ENCODE measurements at places on chromosomes 6 and 20. TPM values are rescaled to one million over a fixed set of nuclear protein-coding genes. Genes with fewer than 3 reads are reported as not detected.

DNA sequence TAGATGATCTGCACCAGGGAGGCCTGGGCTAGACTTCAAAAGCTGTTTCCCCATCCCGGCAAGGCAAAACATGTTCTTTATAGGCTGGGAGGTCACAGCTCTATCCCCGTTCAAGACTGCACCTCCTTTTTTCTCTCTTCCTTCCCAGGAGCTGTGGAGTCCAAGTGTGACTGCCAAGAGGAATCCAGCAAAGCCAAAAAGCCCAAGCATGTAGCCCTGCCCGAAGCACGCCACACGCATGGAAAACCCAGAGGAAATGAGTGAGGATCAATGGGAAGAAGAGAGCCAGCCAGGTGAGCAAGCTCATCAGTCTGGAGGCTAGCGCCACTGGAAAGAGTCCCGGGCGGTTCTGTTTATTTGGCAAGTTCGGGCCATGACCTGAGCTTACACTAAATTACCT, 240.4 kb downstream of the PRL start:
- no peak for DNase-seq

The FKBP5 gene
- total RNA-seq = 7.8 TPM

- DNase-seq = no peak
These were observed 93.2 kb downstream of the DLGAP4 start for GRCh38 chr20:36399147-36399968.

DNA sequence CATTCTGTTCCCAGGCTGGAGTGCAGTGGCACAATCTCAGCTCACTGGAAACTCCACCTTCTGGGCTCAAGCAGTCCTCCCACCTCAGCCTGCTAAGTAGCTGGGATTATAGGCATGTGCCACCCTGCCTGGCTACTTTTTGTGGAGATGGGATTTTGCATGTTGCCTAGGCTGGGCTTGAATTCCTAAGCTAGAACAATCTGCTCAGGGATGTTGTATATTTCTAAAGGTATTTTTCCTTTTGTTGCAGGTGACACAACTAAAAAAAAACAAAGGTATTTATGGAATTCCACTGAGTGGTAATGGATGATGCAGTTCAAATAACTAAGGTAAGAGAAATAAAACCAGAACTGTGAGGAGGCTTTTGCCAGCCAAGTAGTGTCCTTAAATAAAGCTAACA, 49.7 kb downstream of the PTPRA start:
- no peak for DNase-seq

DNA sequence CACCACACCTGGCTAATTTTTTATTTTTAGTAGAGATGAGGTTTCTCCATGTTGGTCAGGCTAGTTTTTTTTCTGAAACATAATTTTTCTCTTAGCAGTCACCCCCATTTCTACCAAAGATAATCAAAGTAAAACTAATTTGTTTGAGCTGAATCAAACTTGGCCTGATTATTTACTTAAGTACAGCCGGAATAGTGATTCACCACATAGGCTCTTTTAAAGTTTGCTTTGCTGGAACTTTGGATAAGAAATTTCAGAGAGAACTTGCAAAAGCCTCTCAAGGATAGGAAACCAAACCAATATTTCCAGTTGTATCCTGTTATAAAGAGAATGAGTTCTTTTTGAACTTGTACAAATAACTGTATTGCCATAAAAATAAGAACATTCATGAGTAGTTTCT, 105.0 kb upstream of the SYNCRIP start:
- peak; percentile 61 for DNase-seq

DNA sequence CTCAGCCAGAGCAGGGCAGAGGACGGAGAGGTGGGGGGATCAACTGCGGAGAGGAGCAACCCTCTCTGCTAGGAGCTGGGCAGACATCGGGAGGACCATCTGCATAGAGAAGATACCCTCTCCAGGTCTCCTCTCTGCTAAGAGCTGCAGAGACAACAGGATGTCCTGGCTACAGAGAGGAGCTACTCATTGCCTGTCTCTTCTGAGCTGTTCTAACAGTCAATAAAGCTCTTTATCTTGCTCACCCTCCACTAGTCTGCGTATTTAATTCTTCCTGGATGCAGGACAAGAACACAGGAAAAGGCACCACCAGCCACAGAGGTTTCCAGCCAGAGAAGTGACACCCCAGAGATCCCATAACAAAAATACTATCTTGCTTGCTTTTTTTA, 871.1 kb upstream of the GJE1 start:
- no peak for DNase-seq

All from HFFc6 (cell line).